Activated naive CD4-positive, alpha-beta T cell (primary cell): ENCODE measurements at places on chromosomes 11 and 22.

GRCh38 chr11:41872426-41872825 lies 413.0 kb upstream of the LRRC4C start:
- DNase-seq = no peak

DNA sequence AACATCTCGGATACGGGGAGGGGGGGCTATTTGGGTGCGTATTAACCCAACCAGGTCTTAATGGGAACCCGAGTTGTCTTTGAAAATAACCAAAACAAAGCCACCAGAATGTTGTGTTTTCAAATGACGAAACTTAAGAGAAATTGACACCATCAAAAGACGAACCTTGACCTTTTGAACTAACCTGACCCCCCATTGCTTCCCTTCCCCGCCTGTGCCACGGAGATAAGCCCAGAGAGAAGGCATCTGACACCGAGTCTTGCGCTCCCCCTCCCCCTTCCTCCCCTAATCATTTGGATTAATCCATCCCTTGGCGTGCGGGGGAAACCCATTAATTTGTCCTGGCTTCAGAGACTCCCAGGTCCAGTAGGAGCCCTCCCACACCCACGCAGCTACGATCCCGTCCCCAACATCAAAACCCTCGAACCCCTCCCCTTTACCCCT lies 4.5 kb upstream of the GCAT start:
- no peak for DNase-seq

DNA sequence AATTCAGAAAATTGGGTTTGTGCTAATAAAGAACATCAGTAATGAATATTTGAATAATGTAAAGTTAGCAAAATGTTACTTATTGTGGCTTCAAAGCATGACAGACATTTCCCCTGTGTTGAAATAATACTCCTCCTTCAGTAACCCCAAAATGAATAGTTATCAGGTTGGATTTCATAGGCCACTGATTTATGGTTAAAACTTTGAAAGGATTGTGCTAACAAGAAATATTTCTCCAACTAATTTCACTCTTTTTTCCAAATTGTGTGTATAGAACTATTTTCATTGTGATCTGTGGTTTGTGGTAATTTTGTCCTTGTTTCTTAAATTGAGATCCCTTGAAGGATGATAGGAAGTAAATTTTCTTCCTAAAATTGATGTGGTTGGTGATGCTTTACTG lies 7.9 kb downstream of the DDX10 start:
- no peak for DNase-seq

GRCh38 chr11:8604078-8604723 lies 10.2 kb upstream of the STK33 start:
- no peak for DNase-seq

GRCh38 chr11:14566331-14567063 lies 46.3 kb upstream of the PSMA1 start:
- no peak for DNase-seq

- DNase-seq = no peak
Observed at GRCh38 chr11:296171-297050, 2.9 kb downstream of the IFITM5 start.
